Stimulated activated CD4-positive, alpha-beta T cell treated with anti-CD3 and anti-CD28 coated beads, Interleukin-2, amount 100 ng/mL, for 4 hours (primary cell): ENCODE measurements at places on chromosomes 7 and 10.
A peak's percentile ranks its signal among the peaks of the same experiment; 100 is the strongest.

GRCh38 chr10:404991-405390 lies 269.7 kb downstream of the ZMYND11 start:
- no peak for DNase-seq

- no peak for DNase-seq
These were observed 12.1 kb downstream of the CRYGN start for GRCh38 chr7:151427705-151428377.

DNA sequence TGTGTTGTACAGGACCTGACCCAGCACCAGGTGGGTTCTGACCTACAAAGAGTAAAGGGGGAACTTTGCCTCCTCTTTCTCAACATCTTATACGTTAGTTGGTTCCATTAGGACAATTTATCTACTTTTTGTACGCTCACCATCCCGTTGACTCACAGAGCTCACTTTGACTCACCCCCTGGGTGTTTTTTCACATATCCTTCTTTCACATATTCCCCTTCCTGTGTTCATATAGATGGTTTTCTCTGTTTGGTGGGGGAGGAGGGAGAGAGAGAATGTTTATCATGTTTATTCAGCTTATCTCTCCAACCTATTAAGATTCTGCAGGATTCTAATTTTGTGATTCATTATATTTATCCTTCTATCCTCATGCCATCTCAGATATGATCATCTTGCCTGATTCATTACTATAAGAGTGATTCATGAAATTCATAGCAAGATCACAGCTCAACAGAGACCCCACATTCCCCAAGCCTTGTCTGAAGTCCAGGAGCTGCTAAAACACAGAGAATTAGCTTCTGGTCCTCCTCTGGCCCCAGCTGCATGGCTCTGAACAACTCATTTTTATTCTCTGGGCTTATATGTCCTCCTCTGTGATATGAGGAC lies 37.2 kb downstream of the PRSS2 start:
- DNase-seq = no peak

DNA sequence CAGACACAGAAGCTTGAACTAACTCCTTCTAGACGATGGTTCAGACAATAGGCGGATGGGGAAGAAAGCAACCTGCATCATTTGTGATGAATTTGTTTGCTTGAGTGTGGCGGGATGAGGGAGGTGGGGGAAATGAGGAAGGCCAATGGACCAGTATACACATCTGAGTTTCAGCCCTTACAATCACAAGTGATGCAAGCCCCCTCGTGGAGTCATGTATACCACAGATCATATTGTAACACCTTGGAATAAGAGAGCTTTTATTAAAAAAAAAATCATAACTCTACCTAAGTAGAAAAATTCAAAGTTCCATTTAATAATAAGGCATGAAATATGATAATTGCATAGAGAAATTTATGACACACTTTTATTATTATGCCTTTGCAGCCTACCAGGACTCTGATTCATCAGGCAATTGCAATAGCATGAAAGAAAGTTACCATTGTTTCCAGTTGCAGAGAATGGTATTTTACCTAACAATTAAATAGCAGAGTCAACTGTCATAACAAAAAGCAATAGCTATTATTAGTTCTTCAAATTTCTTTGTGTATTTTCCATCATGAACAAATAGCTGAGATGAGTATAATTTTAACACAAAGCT lies 230.2 kb upstream of the AKR1E2 start:
- no peak for DNase-seq

DNA sequence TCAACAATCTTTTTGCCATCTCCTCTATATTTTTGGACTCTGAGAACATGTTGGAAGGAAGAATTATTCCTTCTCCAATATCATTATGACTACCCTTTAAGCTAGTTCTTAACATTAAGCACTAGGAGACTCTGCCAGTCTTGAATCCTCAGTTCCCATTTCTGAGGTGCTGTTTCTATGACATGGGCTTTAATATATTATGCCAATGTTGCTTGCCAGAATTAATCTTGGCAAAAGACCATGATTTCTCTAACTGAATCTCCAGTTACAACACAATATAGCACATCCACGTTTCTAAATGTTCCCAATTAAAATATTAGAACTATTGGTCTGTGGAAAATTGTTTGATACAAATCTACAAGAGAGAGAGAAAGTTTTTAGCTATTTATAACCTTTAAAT lies 250.0 kb downstream of the HGF start:
- DNase-seq = no peak

DNA sequence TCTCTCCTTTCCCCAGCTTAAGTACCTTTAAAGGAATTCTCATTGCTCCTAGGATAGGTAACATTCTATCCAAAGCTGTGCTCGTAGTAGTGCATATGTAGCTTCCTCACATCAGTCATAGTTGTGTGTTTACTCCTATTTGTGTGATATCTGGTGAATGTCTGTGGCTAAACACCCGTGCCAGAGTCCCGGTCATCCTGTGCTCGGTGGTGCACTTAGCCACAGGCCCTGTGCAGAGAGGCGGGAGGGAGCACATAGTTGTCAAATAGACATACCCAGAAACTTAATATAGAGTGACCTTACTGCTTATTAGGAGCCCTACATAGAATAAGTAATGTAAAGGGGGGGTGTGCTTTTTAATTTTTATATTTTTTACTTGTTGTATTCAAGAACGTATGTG lies 76.6 kb downstream of the RBM33 start:
- DNase-seq = no peak

- no peak for DNase-seq
These were observed 65.5 kb downstream of the PYROXD2 start for GRCh38 chr10:98349508-98349922.

DNA sequence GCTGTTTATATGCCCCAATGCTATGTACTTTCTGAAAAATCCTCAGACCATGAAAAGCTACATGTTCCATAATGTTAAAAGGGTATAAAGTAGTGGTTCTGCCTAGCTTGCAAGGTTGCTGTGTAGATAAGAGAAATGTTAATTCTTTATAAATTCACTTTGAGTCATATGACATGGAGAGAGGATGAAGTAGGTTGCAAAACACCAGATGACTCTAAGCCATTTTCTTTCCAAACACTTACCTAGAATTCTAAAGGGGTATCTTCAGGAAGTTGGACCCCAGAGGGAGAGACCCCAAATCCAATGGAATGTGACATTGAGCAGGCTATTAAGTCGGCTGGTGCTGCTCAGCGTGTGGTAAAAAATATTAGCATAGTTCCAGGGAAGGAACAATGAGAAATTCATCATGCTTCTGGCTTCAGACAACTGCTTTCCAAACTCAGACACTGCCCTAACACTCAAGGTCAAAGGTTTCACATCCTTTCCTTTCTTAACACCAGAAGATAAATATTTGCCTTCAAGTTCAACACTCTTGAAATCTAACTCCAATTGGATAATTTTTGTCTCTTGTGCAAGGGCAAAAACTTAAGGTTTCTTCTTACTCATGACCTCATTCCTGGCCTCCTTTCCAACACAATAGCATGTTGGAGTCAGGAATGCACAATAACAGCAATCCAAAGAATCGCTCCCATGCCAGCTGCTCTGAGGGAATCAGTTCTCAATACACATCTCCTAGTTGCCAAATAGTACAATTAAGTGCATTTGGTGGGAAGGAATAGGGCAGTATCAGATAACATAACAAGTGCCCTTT lies 100.7 kb upstream of the AFAP1L2 start:
- no peak for DNase-seq

DNA sequence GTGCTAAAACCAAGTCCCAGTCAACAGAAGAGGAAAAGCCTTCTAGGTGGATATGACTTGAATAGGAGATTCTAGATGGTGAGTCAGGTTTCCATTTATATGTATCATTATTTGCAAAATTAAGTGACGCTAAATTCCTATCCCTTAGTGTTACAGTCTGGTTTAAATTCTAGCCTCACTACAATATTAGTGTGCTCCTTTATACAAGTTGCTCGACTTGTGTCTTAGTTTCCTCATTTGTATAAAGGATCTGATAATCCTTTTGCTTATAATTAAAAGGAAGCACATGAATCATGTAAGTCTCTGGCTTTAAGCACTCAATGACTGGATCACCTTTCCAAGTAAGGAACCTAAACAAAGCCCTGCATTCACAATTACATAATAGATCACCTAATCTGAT lies 105.7 kb downstream of the SVOPL start:
- no peak for DNase-seq

- DNase-seq = peak; percentile 66
These were observed 99.5 kb downstream of the CAMK1D start for GRCh38 chr10:12448729-12449391.

GRCh38 chr10:70223728-70224127 lies 9.5 kb downstream of the PPA1 start:
- DNase-seq = no peak

GRCh38 chr7:41451826-41452225 lies 251.1 kb downstream of the INHBA start:
- DNase-seq = no peak

GRCh38 chr10:1316121-1316808 lies 260.1 kb downstream of the WDR37 start:
- DNase-seq = no peak

- no peak for DNase-seq
These were observed 3.7 kb upstream of the ZNF800 start for GRCh38 chr7:127396184-127396583.

- no peak for DNase-seq
These were observed 268.3 kb upstream of the FERD3L start for GRCh38 chr7:19413443-19413965.

GRCh38 chr10:6928586-6928985 lies 348.5 kb upstream of the PRKCQ start:
- DNase-seq = no peak

GRCh38 chr10:114714281-114714741 lies 56.2 kb upstream of the ABLIM1 start:
- no peak for DNase-seq

DNA sequence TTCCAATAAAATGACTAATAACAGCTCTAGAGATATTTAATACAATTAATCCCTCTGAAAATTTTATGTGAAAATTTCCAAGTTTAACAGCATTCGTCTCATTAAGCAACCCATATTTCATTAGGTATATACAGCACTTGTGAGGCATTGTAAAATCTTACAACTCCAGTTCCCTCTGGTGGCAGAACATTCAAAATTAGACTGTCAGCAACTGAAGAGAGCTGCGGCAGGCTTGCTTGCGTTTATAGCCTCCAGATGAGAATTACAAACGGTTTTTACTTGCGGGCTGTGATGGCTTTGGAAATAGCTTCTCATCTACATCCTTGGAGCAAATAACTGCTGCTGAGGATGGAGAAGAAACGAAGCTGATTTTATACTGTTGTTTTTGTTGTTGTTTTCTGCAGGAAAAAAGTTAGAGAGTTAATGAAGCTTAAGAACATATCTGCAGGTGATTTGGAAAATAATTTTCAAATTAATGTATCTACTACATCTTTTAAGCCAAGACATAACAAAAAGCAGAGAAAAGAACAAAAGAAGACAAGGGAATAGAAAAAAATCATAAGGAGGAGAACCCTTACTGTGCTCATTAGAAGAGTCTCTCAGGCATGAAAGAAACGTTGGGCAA lies 171.3 kb downstream of the MAGI2 start:
- DNase-seq = no peak

GRCh38 chr10:124478515-124478914 lies 16.9 kb downstream of the LHPP start:
- DNase-seq = no peak

GRCh38 chr7:93293229-93293628 lies 61.1 kb downstream of the VPS50 start:
- DNase-seq = no peak

- no peak for DNase-seq
These were observed 6.7 kb upstream of the INHBA start for GRCh38 chr7:41709621-41710020.

DNA sequence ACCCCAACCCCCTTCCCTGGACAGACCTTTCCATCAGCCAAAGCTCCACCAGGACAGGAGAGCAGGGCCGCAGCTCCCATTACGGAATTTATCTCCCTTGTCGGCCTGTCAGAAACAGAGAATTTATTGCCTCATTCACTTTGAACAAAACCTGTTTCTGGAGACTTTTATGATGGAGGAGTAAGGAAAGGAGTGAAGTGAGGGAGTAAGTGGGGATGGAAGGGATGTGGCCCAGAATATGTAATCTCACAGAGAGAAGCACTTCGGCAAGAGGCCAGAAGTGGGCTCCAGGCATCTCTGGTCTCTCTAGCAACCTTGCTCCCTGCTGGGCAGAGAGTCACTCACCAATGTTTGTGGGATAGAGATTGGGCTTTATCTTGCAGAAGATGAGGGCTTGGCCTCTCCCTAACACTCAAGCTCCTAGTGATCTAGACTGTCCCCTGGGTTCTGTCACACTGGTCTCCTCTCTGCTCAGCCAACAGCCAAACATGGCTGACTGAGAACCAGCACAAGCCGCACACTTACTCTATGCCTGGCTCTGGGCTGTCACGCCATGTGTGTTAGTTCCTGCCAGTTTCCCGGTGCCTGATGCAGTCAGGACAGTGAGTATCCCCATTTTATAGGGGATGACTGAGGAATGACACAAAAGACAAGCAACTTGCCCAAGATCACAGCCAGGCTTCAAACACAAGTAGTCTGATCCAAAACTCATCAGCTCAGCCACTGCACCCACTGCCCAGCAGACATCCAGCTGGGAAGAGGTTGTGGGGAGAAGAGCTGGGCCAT lies 149.4 kb upstream of the ZMIZ1 start:
- no peak for DNase-seq
